NCI-H1105 (cell line): ENCODE measurements at places on chromosomes 5 and 9.

- no peak for DNase-seq
These were observed 750.5 kb downstream of the PTPRD start for GRCh38 chr9:9862235-9862810.

- DNase-seq = no peak
These were observed 27.1 kb downstream of the SLC22A5 start for GRCh38 chr5:132396589-132397031.

DNA sequence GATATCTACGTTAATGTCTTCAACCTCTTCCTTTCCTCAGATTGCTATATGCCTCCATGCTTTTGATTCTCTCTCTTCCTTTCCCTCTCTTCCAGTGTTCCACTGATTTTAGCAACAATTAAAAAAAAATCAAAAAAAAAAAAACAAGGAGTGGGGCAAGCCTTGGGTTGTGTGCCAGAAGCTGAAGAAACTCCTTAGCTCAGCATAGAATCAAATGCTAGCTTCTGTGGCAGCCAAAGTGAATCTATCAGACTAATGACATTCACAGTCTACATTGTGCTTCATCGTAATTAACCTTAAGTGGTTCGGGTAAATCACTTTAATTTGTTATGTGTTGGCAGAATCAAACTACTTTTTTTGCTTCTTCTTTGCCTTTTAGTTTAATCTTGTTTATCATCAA, 237.3 kb downstream of the TMEM167A start:
- DNase-seq = no peak

- DNase-seq = no peak
These were observed 18.8 kb upstream of the PCSK5 start for GRCh38 chr9:75871624-75872023.

DNA sequence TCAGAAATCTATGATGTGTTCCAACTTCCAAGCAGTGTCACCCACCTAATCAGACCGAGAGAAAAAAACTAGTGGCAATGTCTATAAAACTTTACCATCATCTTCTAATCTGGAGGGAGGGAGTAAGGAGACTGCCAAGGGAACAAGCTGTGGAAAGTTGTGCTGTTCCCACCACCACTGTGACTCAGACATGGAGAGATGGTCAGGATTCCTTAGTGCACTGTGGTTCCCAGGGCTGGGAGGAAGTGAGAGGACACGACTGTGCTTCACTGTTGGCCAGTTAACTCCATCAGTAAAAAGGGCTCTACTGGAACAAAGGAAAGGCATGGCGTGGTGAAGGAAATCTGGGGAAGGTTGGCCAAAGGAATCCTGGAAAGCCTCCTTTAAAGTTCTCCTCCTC, 18.8 kb downstream of the TICAM2 start:
- DNase-seq = no peak

GRCh38 chr9:82184524-82184923, 196.0 kb downstream of the SPATA31D1 start:
- DNase-seq = no peak

GRCh38 chr5:158877124-158877581, 222.6 kb downstream of the EBF1 start:
- DNase-seq = no peak

DNA sequence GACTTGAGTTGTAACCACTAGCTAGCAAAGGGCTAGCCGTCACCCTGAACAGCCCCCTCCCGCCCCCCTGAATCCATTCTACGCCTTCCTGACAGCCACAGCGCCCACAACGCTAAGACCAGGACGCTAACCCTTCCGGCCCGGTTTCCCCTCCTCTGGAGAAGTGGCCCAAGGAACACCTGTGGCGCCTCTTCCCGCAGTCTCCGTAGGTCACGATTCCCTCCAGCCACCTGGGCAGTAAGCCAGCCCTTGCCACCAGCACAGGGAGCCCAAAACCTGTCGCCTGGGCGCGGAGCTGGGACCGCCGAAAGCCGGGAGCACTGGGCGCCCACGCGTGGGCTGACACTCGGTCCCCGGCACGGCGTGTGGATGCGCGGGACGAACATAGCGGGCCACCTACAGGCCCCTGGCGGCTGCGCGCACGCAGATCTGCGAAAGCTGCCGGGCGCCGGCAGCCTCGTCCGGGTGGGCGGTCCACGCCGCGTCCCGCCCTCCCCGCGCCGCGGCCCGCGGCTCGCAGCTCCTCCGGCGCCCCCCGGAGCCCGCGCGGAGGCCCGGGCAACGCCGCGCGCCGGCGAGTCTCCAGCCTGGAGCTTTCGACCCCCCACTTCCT, 596 bp downstream of the IRF1 start:
- DNase-seq = no peak

- DNase-seq = no peak
These were observed 2.1 kb upstream of the ALDH7A1 start for GRCh38 chr5:126597156-126597555.

GRCh38 chr5:143613329-143613728, 198.6 kb upstream of the HMHB1 start:
- no peak for DNase-seq

DNA sequence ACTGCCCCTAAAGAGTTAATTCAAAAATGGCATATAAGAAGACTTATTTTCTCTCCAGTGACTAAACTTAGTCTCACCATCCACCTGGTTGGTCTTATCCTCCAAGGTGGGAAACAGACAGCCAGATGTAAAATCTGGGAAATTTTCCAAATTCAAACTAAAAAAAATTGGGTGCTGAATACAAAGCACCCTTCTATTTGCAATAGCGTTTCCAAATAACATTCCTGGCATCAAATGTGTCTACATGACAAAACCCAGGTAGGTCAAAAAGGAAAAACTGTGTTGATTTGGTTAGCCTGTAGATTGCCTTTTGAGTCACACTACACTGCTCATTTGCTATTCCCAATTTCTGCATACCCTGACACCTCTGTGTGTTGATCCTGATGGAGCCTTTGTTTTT, 252.2 kb downstream of the NR2F1-AS1 start:
- peak; percentile 30 for DNase-seq

GRCh38 chr9:77463151-77463550, 185.0 kb downstream of the GNA14 start:
- no peak for DNase-seq

GRCh38 chr9:69857131-69857530, 36.5 kb downstream of the CFAP95 start:
- no peak for DNase-seq

GRCh38 chr5:18660511-18660910, 1026.3 kb downstream of the TAF11L14 start:
- no peak for DNase-seq

- no peak for DNase-seq
These were observed 216.0 kb downstream of the KDM4C start for GRCh38 chr9:6973762-6974161.

- no peak for DNase-seq
These were observed 66.1 kb upstream of the ADRA1B start for GRCh38 chr5:159850160-159850559.

- no peak for DNase-seq
These were observed 185.6 kb upstream of the NR3C1 start for GRCh38 chr5:143588933-143589662.

- no peak for DNase-seq
These were observed 70.5 kb downstream of the SMIM23 start for GRCh38 chr5:171855798-171856763.

DNA sequence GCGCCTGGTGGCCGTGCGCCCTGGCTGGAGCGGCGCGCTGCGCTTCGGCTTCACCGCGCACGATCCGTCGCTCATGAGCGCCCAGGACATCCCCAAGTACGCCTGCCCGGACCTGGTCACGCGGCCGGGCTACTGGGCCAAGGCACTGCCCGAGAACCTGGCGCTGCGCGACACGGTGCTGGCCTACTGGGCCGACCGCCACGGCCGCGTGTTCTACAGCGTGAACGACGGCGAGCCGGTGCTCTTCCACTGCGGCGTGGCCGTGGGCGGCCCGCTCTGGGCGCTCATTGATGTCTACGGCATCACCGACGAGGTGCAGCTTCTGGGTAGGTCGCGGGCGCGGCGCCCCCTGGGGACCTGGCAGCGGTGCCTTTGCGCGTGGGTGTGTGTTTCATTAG, 28.9 kb downstream of the NEURL1B start:
- DNase-seq = no peak

GRCh38 chr5:73233461-73234203, 60.6 kb downstream of the TMEM174 start:
- no peak for DNase-seq

DNA sequence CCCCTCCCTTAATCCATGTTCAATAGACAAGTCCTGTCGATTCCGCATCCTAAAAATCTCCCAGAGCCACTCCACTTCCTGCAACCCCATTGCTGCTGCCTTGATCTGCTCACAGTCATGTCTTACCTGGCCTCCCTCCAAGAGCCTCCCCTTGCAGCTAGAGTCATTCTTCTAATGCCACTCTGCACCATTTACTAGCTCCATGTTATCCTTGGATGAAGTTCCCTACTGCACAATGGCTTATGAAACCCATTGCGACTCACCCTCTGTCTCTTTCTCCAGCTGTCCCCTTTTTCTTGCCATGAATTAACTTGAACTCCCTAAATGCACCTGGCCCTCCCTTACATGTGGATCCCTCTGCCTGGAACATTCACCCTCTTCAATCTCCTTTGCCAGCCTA, 39.5 kb downstream of the MEGF10 start:
- DNase-seq = no peak

GRCh38 chr9:347667-348292, 133.1 kb downstream of the DOCK8 start:
- no peak for DNase-seq

- no peak for DNase-seq
These were observed 33.5 kb downstream of the STRBP start for GRCh38 chr9:123234853-123235252.

- no peak for DNase-seq
These were observed 181.5 kb downstream of the SLCO4C1 start for GRCh38 chr5:102114525-102115069.

- no peak for DNase-seq
These were observed 562.3 kb downstream of the KIF4B start for GRCh38 chr5:155575861-155576260.

GRCh38 chr5:31811210-31811609, 172.3 kb downstream of the PDZD2 start:
- DNase-seq = no peak

DNA sequence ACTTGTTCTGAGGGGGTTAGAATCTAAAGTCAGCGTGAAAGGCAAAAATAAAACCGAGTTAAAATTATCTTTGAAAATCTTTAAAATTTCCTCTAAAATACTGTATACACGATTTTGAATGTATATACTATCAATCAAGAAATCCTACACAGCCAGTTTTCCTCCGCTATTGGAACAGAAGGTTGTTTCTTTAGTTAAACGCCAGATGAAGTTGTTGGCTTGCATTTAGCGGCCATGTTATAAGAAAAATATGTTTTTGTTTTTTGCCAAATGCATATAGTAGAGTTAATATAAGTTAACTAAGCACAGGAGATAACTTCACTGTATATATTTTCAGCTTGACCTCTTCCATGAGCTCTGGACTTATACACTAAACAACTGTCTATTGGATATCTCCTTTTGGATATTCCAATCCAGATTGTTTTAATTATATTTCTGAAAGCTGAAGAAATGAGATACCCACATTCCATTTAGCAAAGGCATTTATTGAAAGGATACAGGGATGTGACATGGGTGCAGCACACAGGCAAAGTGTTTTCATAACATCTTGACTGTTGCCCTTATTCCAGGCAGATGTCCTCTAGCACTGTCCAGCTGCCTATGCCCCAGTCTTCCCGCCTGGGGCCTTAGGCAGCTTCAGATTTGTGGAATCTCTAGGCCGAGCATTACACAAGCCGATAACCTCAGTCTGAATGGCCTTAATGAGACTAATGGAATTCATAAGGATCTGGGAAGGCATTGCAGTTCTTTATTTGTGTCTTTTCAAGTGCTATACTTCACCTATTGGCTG, 10.0 kb upstream of the ATG10 start:
- no peak for DNase-seq

DNA sequence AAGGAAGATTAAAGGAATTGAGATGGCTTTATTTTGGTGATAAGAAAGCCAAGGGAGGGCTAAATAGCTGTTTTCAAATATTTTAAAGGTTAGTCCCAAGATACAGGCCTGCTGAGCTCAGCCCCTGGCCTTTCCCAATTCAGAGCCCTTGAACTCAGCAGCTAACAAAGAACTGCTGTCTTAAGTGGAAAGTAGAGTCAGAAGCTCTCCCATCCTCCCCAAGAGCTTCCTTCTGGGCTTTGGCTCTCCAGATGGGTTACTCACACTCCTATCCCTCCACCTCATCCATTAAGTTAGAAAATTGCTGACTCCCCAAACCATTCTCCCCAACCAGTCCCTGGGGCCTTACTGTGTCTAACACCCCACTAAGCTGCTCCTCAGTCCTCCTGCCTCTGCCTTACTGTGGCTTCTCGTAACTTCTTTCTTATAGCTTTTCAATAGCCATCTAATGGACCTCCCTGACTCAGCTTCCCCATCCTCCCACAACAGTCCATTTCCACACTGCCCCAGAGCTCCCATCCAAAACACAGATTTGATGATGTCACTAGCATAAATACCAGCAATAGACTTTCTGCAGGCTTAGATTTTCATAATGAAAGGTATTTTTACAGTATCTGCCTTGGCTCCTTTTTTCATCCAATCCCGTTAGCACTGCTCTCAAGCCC, 239.1 kb downstream of the ENC1 start:
- no peak for DNase-seq

DNA sequence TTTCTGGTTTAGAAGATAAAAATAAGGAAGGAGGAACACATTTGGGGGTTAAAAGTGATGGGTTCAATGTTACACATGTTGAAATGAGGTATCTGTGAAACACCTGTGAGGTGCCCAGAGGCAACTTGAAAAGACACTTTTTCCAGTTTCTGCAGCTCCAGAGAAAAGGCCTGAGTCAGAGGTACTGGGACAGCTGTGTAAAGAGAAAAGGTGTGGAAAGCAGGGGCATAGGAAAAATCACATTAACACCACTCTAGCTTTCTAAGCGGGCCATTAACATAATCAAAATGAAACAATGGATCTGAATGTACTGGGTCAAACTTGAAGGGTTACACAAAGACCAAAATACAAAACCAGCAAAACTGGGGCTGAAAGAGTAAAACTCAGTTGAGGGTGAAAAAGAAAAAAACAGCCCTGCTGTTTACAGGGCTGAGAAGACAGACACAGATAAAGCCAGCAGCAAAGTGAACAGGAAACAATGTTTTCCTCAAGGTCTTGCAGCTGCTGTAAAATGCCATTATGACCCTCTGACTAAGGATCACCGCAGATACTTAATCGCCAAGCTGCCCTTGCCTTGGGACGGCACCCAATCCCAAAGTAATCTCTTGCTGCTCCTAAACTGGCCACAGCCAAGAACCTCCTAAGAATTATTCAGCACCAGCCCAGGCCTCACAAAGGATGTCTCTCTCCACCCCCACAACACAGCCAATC, 104.7 kb downstream of the DROSHA start:
- DNase-seq = no peak

GRCh38 chr9:116155698-116156039, 2.1 kb downstream of the PAPPA start:
- no peak for DNase-seq

- no peak for DNase-seq
These were observed 36.5 kb upstream of the GPBP1 start for GRCh38 chr5:57137401-57137800.
